ENCODE measurements at places on chromosomes 16 and 17.

DNA sequence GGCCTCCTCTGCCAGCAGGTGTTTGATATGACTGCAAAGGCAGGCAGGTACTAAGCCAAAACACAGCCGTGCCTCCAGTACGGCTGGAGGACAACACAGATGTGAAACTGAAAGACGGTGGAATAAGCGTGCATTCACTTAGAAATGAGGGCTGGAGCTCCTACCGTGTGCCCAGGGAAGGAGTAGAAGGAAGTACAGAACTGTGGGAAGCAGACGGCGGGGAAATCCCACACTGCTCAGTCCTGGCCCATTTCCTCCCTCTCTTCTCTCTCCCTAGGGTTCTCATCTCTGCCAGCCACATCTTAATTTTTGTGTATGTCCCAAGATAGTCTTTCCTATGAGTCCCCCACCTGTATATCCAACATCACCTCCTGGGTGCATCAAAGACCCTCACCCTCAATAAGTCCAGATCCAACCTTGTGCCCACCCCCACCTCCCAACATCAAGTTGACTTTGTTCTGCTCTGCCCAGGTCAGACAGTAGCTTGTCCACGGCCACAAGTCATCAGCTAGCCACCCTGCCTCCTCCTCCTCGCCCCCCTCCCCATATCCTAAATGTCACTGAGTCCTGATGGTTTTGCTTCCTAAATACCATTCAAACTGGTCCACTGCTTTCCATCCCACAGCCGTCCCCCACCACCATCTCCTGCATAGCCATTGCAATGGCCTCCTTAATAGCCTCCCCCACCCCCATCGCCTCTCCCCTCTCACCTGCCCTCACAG, 77.1 kb upstream of the RPL38 start:
- no peak for DNase-seq

DNA sequence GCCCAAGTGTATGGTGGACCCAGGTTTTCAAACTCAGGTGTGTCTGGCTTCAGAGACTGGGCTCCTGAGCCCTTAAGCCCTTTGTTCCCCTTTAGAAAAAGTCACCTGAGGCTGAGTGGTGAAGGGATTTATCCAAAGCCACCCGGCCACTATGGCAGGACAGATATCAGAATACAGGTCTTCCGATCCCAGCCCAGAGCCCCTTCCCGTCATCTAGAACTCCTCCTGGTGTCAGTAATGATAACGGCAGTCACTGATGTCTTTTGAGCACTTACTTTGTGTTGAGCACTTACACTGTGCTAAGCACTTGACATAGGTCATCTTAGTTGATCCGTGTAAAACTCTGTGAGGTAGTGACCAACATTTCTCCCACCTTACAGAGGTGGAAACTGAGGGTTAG, 16.6 kb downstream of the NOD2 start:
- no peak for DNase-seq

GRCh38 chr17:2068031-2068518, 13.2 kb downstream of the HIC1 start:
- no peak for DNase-seq

- no peak for DNase-seq
These were observed 529.0 kb upstream of the CDH5 start for GRCh38 chr16:65837464-65837863.

- DNase-seq = no peak
These were observed 2.2 kb downstream of the ZNF668 start for GRCh38 chr16:31071861-31072260.

GRCh38 chr17:28534740-28535375, 17.6 kb downstream of the UNC119 start:
- no peak for DNase-seq
